ENCODE measurements at places on chromosomes 2 and 18.

GRCh38 chr18:29779096-29779495 is 1263.4 kb downstream of the DSC3 start:
- DNase-seq = no peak

- no peak for DNase-seq
Measured at GRCh38 chr2:41937464-41937906, 110.3 kb upstream of the PKDCC start.

DNA sequence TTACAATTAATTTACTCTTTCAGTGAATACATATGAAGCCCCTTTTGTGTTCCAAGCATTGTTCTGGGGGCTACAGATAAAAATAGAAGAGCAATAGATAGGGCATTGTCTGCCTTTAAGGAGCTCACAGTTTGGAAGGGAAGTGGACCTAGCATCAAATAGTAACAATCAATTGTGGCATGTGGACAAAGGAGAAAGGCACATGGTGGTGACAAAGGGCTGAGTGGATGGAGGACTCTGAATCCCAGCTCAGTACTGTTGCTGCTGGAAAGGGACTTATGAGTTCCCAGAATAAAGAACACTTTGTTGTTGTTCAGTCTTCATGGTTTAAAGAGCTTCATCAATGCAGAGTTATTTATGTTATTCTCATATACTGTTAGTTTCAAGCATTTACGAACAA is 217.7 kb downstream of the HRH4 start:
- no peak for DNase-seq

- DNase-seq = no peak
Measured at GRCh38 chr2:43097644-43098408, 128.6 kb downstream of the ZFP36L2 start.

- no peak for DNase-seq
Measured at GRCh38 chr2:72330652-72331051, 183.0 kb upstream of the CYP26B1 start.

DNA sequence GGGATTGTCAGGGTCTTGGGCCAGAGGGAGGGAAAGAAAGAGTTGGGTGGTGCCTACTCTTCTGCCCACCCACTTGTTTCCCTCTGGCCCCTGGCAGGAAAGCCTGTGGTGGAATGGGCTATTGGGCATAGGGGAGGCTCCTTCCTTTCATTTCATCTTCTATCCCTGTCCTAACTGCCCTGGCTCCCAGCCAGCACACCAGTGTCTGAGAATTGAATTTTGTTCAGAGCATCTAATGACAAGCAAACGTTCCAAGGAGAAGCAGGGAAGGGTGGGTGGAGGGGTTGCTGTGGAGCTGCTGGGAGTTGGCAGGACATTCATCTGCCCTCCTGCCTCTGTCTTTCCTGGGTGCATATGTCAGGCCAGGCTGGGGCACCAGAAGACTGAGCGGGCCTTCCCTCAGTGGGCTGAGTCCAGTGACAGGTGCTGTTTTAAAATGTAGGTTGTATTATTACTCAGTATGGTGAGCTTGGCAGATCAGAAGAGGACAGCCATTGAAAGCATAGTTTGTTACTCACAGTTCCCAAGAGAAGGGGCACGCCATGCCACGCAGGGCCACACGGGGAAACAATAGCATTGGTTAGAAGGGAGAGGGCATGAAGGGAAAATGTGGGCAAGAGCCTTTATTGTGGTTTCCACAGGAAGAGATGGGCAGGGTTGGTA is 171.9 kb downstream of the ACOXL start:
- DNase-seq = no peak

DNA sequence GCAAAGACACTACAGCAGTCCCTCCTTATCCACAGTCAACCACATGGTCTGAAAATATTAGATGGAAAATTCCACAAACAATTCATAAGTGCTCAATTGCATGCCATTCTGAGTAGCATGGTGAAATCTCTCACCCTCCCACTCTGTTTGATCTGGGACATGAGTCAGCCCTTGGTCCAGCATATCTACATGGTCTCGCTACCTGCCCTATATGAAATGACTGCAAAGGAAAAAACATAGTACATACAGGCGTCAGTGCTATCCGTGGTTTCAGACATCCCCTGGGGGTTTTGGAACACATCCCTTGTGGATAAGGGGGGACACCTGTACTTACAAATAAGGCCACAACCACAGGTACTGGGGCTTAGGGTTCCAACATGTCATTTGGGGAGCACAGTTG is 73.7 kb downstream of the CABLES1 start:
- DNase-seq = no peak

GRCh38 chr18:14933964-14934363 is 186.0 kb downstream of the ANKRD30B start:
- no peak for DNase-seq

GRCh38 chr18:13257361-13257980 is 38.9 kb downstream of the LDLRAD4 start:
- DNase-seq = no peak

DNA sequence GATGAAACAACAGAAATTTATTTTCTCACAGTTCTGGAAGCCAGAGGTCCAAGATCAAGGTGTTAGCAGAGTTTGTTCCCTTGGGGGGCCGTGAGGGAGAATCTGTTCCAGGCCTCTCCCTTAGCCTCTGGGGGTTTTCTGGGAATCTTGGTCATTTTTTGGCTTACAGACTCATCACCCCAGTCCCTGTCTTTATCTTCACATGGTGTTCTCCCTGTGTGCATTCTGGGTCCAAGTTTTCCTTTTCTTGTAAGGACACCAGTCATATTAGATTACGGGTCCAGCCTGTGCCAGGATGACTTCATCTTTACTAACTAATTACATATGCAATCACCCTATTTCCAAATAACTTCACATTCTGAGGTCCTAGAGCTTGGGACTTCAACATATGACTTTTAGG is 292.5 kb upstream of the TRIB2 start:
- no peak for DNase-seq

- DNase-seq = no peak
Measured at GRCh38 chr2:85963068-85963467, 74.3 kb upstream of the ST3GAL5 start.

- no peak for DNase-seq
Measured at GRCh38 chr2:158484892-158485556, 28.3 kb downstream of the PKP4 start.

- no peak for DNase-seq
Measured at GRCh38 chr2:138441916-138442315, 59.7 kb upstream of the SPOPL start.

DNA sequence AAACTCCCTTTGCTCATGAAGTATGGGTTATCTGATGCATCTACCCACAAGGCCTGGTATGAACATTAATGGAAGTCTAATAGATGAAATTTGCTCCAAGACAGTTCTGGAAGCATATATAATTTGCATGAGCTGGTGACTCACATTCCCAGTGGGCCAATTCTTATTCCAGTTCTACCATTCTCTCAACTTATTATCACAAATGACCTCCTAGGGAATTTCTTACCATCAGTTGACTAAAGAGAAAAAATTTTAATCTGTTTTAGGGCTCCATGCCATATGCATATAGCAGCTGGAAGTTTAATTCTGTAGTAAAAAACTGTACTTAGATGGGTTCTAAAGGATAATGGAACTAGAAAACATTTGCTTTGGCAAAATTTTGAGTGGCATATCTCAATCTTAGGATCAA is 165.2 kb upstream of the COL3A1 start:
- DNase-seq = no peak

- no peak for DNase-seq
Measured at GRCh38 chr2:126656431-126657147, 631 bp downstream of the GYPC start.

DNA sequence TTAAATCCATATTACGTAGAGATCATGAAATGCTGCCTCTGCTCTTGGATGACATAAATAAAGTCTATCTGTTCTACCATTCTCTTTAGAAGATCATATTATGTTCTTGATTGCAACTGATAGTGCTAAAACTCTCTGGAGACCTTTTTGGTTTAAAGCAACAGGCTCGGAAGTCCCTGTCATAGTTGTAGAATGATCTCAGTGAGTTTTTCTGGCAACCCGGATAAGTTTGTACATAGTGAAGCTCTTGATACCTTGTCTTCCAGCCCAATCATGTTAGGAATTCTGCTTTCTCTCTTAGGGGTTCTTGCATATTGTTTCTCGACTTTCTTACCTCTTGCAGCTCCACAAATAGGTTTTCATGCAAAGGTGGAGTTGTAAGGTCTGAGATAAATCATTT is 156.1 kb downstream of the TTC27 start:
- no peak for DNase-seq

- DNase-seq = no peak
Measured at GRCh38 chr2:241033336-241033987, 35.0 kb downstream of the SNED1 start.

GRCh38 chr2:191245046-191245868 is at the start of gene MYO1B:
Gene MYO1B (plus strand): TSS chr2:191245404. CDS start chr2:191276896, 31,492 bp downstream.
- DNase-seq = no peak

- DNase-seq = no peak
Measured at GRCh38 chr2:7444626-7445025, 527.4 kb downstream of the RNF144A start.

DNA sequence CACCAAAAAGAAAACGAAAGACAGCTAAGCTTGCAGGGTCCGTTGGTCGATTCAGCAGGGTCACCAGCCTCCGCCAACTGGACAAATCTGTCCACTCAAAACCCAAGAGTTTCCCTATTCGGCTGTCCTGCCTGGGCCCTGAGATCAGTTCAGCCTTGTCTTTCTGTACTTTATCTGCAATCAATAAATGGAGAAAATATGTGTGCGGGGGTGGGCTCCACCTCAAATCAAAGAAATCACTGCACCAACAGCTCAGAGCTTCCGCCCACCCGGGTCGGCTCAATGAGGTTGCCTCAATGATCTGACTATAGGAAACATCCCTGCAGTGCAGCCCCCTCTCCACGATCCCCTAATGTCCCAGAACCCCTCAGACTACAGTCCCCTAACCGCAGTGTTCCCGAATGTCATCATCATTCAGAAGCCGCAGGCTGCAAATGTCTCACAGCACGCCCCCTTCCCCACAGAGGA is 447 bp downstream of the GGCX start:
- DNase-seq = no peak

- no peak for DNase-seq
Measured at GRCh38 chr2:219178377-219179175, 501 bp downstream of the RETREG2 start.
